ENCODE measurements at places on chromosomes 5 and 9.
A peak's percentile ranks its signal among the peaks of the same experiment; 100 is the strongest.

- DNase-seq, result no peak
Measured at GRCh38 chr5:115190388-115190787, 20.7 kb upstream of the TRIM36 start.

- DNase-seq, result no peak
Measured at GRCh38 chr9:125513668-125514413, 193.2 kb downstream of the MAPKAP1 start.

- DNase-seq, result no peak
Measured at GRCh38 chr5:97242341-97242740, 59.3 kb upstream of the RIOK2 start.

- DNase-seq, result no peak
Measured at GRCh38 chr9:127049044-127049443, 73.4 kb downstream of the ANGPTL2 start.

DNA sequence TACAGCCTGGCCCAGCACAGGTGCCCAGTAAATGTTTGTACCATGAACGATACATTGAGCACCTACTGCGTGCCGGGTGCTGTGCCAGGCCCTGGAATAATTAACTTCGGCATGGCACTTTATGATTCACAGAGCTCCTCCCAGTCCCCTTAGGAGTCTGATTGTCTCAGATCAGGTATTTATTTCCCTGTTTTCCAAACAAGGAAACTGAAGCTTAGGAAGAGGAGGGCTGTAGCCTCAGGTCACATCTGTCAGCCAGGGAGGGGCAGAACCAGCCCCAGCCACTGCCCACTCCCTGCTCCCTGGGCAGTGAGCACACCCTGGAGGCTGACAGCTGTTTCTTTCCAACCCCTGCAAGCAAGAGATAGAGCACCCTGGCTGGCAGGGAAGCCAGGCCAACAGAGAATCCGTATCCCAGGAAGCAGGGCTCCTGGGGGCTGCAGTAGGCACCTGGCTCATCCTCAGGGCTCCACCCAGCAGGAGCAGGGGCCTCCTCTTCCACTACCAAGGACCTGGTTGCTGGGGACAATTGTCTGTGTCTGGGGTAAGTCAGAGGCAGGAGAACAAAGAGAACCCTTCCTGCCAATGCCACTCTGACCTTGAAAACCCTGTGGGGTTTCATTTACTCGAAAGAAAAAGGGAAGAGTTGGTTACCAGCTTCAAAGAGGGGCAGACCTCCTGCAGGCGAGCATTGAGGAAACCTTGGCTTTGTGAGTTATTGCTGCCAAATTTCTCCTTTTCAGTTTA lies 69.0 kb downstream of the DAB2IP start:
- DNase-seq, result peak; percentile 73

DNA sequence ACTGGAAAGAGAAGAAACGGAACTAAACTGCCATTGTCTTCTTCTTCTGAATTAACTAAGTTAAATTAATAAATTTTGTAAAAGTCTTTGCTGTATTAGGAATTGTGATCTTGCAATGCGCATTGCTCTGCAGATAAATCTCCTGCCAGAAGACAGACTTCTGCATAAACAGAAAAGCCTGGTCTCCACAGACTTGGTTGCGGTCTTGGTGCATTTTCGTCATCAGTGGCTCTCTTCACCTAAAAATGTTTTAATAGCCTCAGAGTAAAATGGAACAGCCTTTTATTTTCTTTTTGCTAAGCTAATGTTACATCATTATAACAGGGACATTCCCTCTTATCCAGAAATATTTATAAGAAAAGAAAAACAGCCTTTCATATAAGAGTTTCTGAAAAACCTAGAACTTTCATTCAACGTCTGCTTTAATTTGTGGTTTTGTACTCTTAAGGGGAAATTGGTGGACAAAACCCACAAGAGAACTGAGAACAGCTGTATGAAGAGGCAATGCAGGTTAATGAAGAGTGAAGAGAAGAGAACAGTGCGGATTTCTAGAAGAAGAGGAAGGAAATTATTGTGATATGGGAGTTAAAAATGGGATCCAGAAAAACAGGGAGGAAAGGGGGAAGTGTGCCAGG lies 10.1 kb downstream of the IFNA5 start:
- no peak for DNase-seq

DNA sequence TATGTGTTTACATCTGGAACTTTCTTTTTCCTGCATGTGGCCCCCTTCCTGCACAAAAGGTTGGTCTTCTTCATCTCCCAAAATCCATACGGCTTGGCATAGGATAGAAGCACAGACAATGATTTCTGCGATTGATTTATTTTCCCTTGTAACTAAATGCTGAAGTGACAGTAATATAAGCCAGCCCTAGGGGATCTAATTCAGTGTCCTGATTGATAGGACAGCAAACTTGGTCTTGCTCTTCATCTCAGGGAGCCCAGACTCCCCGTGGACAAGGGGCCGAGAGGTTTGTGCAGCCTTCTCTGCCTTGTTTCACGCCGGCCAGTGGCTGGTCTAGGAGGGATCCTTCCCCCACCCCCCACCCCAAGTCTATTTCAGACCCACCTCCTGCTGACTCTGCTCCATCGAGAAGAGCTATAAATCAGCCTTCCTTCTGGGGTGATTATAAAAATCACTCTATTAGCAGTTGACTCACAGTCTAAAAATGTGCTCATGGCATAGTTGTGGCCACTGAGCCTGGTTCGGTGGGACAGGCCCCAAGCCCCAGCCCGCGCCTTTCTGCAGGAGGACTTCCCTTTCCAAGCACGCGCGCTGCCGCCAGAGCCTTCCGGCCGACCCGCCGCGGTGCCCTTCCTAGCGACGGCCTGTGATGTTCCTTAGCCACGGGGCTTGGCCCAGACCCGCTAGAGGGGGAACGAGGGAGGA lies 89.8 kb upstream of the COL5A1 start:
- DNase-seq, result no peak

DNA sequence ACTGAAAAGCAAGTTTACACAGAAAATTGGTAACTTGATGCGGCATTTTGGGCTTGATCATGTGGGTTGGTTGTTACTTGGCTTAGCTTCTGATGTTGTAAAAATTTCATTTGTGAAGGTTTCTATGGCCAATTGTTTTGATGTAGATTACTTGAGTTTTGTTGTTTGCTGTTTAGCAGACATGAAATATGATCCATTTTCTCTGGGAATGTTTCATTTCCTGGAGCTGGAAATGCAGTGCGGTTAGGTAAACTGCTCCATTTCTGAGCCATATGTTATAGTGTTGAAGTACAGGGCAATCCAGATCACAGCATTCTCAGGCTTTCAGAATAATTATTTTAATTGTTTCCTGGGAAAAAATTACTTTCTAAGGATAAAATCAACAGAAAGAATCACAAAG lies 396.9 kb downstream of the ENC1 start:
- DNase-seq, result no peak
